Activated effector memory CD4-positive, alpha-beta T cell treated with Interleukin-2 at 50 U/mL for 16 hours (primary cell): ENCODE measurements at places on chromosomes 7 and 10.

- DNase-seq = no peak
Measured at GRCh38 chr7:90594751-90595317, 1.3 kb upstream of the CDK14 start.

DNA sequence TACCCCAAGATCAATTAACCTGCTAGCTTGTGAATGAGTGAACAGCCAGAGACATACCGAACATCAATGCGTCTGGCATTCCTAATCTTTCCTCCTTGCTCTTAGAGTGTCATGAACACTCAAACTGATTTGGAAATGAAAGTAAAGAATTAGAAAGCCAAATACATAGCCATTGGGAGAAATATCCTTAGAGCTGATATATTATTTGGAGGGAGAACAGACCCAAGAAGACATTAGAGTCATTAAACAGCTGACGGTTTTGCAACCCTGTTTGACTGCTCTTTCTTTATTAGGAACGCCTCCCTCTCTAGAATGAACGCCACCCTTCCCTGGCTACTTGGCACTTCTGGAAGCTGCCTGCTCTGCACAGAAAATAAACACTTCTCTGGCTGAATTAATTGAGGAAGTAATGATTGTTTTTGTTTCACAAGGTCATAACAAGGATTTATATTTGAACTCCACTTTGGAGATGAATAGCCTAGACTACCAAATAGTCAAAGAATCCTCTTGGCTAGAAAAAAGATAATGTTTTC lies 42.8 kb downstream of the CTTNBP2 start:
- DNase-seq = no peak

DNA sequence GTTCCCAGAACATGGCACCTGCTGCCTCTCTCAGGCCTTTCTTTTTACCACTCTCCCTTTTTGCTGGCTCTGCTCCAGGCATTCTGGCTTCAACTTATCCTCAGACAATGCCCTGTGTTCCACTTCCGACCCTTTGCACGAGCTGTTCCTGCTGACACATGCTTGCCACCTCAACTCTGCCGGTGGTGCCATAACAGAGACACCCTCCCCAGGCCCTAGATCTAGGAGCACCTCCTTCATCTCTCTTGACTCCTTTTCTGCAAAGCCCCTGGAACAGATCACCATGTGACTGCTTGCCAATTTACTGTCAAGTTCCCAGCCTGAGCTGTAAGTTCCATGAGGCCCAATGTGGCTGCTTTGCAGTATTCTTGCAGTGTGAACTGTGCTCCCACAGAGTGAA lies 256.0 kb upstream of the MKI67 start:
- no peak for DNase-seq

GRCh38 chr7:132441935-132442334 lies 134.3 kb downstream of the PLXNA4 start:
- no peak for DNase-seq

- no peak for DNase-seq
Measured at GRCh38 chr7:66758950-66759628, 18.6 kb downstream of the RABGEF1 start.

- no peak for DNase-seq
Measured at GRCh38 chr7:66170309-66171231, 34.6 kb upstream of the TPST1 start.

DNA sequence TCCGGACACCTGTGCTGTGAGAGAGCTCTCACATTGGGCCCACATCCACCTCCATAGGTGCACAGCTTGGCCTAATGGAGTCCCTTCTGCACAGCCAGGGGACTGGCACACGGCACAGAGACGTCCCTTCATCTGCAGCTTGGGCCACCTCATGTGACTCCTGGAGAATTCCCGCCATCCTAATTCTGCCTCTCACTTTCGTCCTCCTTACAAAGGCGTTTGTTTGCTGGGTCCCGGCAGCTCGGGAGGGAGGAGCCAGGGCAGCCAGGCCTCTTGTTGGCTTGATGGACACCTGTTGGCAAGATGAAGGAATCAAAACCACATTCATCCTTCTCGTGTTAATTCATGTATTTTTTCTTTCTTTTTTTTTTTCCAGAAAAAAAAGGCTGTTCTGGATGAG lies 30.7 kb upstream of the TTYH3 start:
- no peak for DNase-seq

DNA sequence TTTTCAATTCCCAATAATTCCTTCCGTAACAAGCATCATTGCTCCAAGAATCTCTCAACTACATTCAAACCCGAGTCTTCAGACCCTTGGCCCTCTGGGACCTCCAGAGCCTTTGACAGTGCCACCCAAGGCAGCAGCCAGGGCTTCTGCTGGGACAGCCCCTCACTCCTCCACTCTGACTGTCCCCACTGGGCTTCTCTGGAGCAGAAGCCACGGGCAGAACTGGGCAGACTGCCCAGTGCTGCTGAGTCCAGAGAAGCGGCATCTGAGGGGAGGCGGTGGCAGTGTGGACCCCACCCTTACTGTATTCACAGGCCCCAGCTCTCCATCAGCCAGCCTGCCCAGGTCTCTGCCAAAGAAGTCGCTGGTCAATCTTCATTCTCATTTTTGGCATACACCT lies 8.8 kb downstream of the CYREN start:
- DNase-seq = no peak

DNA sequence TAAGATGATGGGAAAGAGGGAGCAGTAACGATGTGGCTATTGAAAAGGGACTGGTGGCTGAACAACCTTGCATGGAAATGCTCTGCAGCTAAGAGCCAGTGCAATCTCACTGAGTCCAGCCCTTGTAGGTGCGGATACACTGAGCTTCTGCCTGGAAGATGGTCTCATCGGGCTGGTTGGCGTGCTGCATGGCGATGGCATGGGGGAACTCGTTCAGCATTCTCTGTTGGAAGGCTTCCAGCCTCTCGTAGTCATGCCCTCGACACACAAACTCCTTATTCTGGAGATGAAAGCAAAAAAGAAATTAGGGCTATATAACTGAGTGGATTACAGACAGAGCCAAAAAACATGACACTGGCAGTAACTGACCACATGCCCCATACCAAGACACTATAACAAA lies 197.8 kb upstream of the IMMP2L start:
- DNase-seq = no peak

DNA sequence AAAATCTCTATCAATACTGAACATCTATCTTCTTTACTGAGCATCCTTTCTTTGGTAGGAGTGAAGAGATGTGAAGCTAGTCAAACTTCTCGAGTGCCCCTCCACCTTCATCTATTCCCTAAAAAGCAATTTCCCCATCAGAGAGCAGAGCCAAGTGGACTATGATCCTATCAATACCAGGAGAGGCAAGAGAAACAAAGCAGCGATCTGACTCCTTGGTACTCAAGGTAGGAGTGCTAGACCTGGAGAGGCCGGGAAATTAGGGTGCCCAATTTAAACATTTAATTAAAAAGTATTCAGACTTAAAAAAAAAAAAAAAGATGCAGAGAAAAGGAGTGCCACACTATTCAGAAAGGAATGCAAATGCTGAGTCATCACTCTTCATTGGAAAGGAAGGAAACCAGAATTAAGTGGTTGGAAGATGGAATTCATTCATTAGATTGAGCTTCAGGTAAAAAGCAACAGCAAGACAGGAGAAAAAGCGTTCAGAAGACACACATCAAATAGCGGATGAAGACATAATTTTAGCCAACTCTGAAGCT lies 1.6 kb downstream of the TIAL1 start:
- no peak for DNase-seq

DNA sequence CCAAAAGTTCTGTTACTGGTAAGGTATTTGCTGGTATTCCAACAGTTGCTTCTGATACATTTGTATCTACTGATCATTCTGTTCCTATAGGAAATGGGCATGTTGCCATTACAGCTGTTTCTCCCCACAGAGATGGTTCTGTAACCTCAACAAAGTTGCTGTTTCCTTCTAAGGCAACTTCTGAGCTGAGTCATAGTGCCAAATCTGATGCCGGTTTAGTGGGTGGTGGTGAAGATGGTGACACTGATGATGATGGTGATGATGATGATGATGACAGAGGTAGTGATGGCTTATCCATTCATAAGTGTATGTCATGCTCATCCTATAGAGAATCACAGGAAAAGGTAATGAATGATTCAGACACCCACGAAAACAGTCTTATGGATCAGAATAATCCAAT lies 131.0 kb downstream of the AASS start:
- DNase-seq = no peak

- DNase-seq = no peak
Measured at GRCh38 chr10:67550046-67550445, 145.9 kb downstream of the CTNNA3 start.

DNA sequence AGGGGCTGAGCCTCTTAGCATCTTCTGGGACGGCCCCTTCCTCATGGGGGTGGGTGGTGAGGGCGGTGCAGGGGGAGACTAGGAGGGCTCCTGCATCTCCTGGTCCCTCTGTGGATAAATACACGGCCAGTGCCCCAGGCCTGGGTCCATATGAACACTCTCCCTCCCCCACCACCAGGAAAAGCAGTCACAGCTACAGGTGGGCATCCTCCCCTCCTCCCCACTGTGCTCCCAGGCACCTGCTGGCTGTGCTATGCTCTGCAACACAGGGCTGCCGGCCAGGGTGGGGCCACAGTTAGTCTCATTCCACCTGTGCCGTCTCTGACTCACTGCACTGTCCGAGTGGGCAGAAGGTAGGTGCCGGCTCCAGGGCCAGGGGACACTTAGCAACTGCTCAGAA lies 87.3 kb upstream of the INSIG1 start:
- no peak for DNase-seq

DNA sequence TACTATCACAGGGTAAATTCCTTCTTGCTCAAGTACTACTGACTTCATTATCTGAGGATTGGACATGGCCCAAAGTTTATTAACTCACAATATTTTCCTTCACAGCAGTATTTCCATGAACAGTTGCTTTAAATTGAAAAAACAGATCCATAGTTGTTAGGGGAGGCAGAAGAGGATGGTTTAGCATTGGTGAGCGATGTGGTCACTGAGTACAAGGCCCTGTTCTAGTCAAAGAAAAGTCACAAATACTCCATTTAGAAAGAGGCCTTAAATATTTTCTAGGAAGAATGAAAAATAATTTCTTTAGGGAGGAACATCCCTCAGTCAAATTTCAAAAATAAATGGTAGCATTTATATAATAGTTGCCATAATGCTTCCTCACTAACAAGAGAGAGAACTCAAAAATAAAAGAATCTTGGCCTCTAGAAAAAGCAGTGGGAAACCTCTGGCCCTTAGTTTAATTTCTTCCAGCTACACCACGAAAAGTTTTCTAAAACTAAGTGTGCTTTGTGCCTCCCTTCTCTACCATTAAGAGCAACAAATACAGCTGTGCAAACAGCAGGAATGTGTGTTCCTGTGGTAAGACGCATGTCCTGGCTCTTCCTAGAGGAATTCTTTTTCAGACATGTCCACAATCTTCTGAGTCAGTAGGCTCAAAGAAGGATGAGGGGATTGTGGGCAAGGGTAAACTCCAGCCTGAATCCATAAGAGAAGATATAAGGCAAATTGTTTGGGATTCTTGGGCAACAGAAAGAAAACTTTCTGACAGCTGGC lies 105.7 kb downstream of the HOXA1 start:
- DNase-seq = no peak

DNA sequence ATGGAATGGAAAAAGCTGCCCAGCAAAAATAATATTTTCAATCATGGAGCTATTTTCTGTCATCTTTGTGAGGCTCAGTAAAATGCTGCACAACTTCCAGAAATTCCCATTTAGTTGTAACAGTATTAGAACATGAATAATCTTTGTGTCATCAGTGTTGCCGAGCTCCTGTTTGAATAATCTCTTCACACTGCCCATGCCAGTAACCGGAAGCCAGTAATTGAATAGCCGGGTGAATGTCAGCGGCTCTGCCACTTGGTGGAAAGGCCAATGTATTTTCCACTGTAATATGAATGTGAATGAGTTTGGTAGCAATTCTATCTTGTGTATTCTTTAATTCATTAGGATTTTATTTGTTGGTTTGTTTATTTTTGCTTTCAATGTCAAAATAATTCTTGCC lies 172.5 kb upstream of the INSYN2A start:
- no peak for DNase-seq

GRCh38 chr7:36984710-36985312 lies 260.5 kb upstream of the AOAH start:
- no peak for DNase-seq
